Esophagus mucosa (tissue), 1 donor: ENCODE measurements at places on chromosomes 1 and 21.

GRCh38 chr1:14599800-14600199 lies 1.3 kb downstream of the KAZN start:
- ATAC-seq: no peak

- ATAC-seq: no peak
Measured at GRCh38 chr1:78645723-78646122, 3.9 kb upstream of the IFI44 start.

DNA sequence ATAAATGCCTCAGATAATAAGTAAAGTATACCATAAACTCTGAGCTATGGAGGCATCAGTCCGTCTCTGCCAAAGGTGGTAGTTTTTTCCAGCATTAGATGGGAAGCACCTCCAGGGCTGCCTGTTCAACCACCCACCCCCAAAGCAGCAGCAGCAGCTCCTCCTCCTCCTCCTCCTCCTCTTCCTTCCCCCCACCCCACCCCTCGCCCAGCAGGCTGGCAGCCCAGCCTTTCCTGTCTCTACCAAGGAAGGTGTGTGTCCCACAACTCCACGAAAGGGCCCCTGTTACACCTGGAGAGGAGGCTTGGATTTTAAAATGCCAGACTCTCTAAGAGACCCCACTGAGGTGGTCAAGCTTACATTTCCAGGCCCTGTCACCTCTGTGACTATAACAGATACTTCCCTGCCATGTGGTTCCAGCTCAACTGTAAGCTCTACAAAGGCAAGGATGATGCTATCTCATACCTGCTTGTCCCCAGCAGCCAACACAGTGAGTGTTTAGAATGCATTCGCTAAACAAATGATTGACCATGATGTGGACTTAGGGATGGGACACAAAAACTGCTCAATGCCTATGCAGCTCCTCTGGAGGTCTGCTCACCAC lies 76.7 kb downstream of the GFI1 start:
- ATAC-seq: no peak

GRCh38 chr1:14737561-14738094 lies 139.1 kb downstream of the KAZN start:
- ATAC-seq: no peak
